ENCODE measurements at places on chromosomes 2 and 18.

GRCh38 chr2:169512525-169512924 is 3.0 kb downstream of the KLHL41 start:
- DNase-seq, result no peak

DNA sequence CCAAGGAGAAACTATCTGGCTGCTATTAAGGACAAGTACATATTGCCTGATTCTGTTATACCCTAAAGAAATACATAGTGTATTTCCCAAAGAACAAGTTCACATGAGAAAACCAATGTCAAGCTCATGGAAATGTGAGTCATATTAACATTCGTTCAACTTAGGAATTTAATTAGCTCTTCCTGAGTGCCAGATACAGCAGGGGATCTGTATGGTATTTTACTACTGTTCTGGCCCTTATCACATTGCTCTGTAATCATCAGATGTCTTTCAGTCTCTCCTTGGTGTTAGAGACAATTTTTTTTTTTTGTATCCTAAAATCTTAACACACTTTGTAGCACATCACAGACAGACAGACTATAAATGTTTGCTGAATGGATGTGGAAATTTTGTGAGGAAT is 395.0 kb upstream of the CRIM1 start:
- DNase-seq, result no peak

- no peak for DNase-seq
Observed at GRCh38 chr2:54482715-54483114, 26.6 kb downstream of the SPTBN1 start.

- no peak for DNase-seq
Observed at GRCh38 chr2:19460761-19461160, 102.3 kb upstream of the OSR1 start.

- DNase-seq, result no peak
Observed at GRCh38 chr2:54725343-54726099, 2.1 kb downstream of the EML6 start.

- no peak for DNase-seq
Observed at GRCh38 chr2:135317375-135317774, 213.6 kb downstream of the ZRANB3 start.

DNA sequence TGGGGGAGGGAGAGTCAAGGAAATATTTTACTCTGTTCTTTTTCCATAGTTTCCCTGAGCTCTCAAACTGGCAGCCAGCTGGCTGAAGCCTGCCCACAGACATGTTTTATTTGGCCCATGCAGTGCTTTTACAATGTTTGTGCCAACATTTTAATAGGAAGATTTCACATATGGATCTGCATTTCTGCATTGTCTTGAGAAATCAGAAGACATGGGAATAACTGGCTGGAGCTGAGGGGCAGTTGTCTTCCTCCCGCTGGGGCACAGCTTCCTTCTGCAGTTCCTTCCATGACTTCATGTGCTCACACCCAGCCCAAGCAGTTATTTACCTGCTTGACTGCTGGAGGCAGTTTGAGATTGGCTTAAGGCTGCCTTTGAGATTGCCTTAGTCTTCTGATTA is 74.4 kb downstream of the PLCL1 start:
- DNase-seq, result no peak
